ENCODE measurements at places on chromosomes 11 and 22. TPM values are rescaled to one million over a fixed set of nuclear protein-coding genes. Genes with fewer than 3 reads are reported as not detected.

Gene CARNS1
- polyA plus RNA-seq: 0.12 TPM

Gene CALCA
- not detected for polyA plus RNA-seq

Gene C11orf42
- polyA plus RNA-seq: not detected

Gene OR10A2
- polyA plus RNA-seq: not detected

Gene TMEM191C
- polyA plus RNA-seq: 0.58 TPM

Gene HOATZ
- polyA plus RNA-seq: not detected

Gene SCGB1D2
- polyA plus RNA-seq: not detected

Gene VPS37C
- 10.9 TPM for polyA plus RNA-seq

Gene MS4A5
- not detected for polyA plus RNA-seq

Gene LDHAL6A
- polyA plus RNA-seq: not detected

Gene CRYBB3
- polyA plus RNA-seq: not detected

DNA sequence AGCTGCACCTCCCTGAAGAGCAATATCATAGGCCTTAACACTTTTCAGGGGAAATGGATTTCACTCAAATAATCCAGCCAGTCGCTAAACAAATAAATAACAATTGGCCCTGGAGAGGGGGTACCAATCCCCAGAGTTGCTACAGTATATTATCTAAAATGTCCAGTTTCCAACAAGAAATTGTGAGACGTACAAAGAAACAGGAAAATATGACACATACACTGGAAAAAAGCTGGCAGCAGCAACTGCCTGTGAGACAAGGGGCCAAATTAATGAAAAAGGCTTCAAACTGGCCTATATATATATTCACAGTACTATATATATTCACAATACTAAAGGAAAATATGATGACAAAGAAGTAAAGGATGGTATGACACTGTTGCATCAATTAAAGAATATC, 4.0 kb downstream of the NF2 start:
- DNase-seq: no peak

- no peak for DNase-seq
Measured at GRCh38 chr22:26065847-26066246, 103.4 kb upstream of the SEZ6L start.

- no peak for DNase-seq
Measured at GRCh38 chr11:4882543-4882942, 843 bp downstream of the OR51T1 start.

GRCh38 chr11:22774716-22775115, 54.9 kb downstream of the SVIP start:
- DNase-seq: no peak

GRCh38 chr11:71075871-71076420, 176.4 kb downstream of the SHANK2 start:
- DNase-seq: no peak

DNA sequence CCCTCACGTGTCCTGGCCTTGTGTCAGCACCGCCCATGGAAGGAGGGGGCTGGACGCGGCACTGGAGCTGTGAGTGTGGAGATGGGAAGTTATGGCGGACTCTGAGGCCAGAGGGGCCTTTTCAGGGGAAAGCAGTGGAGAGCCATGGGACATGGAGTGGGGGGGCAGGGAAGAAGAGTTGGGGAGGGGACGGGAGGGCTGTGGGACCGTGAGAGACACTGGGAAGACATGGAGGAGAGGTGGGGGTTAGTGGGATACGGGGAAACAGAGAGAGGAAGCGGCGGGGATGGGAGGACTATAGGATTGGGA, 58.2 kb downstream of the FBXO7 start:
- no peak for DNase-seq

DNA sequence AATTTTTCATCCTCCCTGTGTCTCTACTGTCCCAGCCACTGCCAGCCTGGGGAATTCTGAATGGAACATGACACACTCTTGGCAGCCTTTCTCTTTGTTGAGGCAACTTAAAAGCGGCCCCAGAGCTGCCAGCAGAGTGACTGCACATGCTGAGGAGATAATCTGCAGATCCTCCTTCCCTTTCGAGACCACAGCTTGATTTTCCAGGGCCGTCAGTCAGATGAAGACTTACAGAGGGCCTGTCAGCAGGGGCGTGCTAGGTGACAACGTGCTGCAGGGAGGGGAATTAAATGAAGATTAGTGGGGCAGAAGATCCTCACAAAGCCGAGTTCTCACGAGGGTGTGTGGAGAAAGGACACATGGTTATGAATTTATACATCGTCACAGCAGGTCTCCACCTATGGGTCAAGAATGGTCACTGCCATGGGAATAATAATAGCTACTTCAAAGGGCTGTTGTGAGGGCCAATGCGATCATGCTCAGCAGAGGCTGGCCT, 193.5 kb upstream of the PITPNB start:
- DNase-seq: peak; percentile 47

- DNase-seq: no peak
Measured at GRCh38 chr22:43101306-43101705, 9.2 kb upstream of the BIK start.

DNA sequence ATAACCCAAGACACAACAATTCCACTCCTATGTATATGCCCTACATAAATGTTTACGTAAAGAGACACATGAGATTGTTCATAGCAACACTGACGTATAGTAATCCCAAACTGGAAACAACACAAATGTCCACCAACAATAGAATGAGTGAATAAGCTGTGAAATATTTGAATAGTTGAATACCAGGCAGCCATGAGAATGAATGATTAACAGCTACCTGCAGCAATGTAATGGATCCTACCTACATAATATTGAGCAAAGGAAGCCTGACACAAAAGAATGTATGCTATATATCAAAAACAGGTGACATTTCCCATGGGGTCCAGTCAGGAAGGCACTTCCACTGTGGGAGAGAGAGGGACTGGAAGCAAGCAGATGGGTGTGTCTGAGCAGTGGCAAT, 92.8 kb upstream of the LINC01488 start:
- no peak for DNase-seq

DNA sequence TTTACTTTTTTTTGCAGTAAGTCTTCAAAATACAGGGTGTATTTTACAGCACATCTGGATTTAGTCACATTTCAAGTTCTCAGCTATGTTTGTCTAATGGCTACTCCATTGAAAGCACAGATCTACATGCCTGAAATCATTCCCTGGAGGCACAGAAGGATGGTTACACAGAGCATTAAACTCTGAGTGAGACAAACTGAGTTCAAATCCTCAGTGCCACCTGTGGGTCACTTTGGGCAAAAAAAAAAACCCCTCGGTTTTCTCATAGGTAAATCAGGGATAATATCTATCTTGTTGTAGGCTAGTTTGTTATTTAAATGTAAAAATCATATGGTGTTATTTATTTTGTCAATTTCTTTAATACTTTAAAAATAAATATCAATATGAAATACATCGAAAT, 7.7 kb downstream of the ANKRD49 start:
- no peak for DNase-seq

DNA sequence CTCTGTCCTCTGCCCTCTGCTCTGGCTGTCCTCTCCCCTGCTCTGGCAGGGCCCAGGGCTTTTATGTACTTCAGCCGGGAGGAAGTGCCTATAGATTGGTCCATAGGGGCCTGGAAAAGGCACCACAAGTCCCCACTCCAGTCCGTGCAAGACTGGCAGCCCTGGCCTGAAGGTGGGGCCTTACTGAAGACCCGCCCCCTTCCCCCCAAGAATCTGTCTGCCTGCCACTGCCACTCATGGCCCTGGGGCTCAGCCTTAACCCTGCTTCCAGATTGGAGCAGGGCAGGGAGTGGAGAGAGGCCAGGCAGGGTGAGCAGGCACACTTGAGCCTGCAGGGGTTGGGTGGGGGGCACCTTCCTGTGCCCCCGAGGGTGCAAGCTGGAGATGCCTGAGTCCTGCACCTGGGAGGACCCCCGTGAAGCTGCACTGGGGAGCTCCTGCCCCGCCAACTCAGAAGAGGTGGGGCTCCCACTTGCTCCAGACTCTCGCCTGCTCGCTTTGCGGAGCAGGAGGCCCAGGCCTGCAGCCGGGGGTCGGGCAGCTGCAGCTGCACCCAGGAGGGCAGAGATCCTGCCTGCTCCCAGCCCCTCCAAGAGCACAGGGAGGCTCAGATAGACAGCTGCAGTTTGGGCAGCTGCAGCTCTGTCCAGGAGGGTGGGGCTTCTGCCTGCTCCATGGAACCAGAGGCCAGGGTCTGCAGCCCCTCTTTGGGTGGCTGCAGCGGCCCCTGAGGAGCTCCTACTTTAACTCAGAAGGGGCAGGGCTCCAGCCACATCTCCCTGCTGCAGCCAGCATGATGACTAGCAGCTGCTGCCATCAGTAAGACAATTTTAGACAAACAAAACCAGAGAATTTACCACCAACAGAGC, 51.0 kb upstream of the SC5D start:
- no peak for DNase-seq

DNA sequence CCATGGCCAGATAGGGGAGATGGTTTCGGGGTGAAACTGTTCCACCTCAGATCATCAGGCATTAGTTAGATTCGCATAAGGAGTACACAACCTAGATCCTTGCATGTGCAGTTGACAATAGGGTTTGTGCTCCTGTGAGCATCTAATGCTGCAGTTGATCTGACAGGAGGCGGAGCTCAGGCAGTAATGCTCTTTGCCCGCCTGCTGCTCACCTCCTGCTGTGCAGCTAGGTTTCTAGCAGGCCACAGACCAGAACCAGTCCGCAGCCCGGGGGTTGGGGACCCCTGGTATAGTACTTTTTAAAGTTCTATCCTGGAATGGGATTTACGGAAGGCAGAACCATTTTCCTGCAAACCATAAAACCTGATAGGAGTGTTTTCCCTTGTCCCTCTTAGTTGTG, 54.6 kb downstream of the POLD3 start:
- no peak for DNase-seq

GRCh38 chr11:111001081-111001430, 244.5 kb upstream of the POU2AF2 start:
- DNase-seq: no peak

GRCh38 chr22:44600207-44600785, 101.7 kb upstream of the PRR5 start:
- DNase-seq: no peak

- no peak for DNase-seq
Measured at GRCh38 chr11:115407496-115407895, 96.7 kb downstream of the CADM1 start.

DNA sequence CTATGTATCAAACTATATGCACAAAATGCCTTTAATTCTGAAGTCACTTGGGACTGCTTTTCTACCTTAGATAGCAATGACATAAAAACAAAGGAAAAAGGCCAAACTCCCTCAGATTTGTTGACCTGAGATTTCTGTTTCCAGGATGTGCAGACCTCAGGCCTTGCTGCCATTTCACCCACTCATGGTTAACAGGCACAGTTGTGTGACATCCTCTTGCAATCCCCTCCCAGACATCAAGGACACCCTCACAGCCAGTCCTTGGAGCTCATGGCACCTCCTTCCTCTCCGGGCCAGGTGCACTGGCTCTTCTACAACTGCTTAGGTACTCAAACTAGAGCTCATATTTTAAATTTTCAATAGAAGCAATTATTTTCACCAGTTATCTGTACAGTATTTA, 37.3 kb downstream of the SERPIND1 start:
- no peak for DNase-seq

DNA sequence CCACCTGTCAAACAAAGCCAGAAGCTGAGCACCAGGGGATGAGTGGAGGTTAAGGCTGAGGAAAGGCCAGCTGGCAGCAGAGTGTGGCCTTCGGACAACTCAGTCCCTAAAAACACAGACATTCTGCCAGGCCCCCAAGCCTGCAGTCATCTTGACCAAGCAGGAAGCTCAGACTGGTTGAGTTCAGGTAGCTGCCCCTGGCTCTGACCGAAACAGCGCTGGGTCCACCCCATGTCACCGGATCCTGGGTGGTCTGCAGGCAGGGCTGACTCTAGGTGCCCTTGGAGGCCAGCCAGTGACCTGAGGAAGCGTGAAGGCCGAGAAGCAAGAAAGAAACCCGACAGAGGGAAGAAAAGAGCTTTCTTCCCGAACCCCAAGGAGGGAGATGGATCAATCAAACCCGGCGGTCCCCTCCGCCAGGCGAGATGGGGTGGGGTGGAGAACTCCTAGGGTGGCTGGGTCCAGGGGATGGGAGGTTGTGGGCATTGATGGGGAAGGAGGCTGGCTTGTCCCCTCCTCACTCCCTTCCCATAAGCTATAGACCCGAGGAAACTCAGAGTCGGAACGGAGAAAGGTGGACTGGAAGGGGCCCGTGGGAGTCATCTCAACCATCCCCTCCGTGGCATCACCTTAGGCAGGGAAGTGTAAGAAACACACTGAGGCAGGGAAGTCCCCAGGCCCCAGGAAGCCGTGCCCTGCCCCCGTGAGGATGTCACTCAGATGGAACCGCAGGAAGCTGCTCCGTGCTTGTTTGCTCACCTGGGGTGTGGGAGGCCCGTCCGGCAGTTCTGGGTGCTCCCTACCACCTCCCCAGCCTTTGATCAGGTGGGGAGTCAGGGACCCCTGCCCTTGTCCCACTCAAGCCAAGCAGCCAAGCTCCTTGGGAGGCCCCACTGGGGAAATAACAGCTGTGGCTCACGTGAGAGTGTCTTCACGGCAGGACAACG, 11.7 kb downstream of the CXCR5 start:
- DNase-seq: no peak

GRCh38 chr22:36757668-36758211, 18.2 kb downstream of the IFT27 start:
- DNase-seq: peak; percentile 72

DNA sequence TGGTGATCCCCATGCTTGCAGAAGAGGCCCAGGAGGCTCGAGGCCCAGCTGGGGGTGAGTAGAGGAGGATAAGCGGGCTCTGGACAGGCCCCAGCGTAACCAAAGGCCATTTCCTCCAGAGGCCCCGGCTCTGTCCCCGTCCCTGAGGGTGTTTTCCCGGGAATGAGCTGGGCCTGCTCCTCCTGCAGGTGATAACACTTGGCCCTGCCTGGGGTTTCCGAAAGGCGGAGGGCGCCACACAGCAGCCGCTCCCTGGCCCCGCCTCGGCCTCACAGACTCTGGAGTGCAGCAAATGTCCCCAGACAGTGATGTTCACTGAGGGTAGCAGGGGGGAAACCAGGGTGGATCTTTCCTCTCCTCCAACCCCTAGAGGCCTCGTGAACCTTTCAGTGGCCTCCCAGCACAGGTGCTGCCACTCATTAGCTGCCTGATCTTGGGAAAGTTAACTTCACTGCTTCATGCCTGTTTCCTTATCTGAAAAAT, 10.5 kb upstream of the MGAT3 start:
- no peak for DNase-seq

DNA sequence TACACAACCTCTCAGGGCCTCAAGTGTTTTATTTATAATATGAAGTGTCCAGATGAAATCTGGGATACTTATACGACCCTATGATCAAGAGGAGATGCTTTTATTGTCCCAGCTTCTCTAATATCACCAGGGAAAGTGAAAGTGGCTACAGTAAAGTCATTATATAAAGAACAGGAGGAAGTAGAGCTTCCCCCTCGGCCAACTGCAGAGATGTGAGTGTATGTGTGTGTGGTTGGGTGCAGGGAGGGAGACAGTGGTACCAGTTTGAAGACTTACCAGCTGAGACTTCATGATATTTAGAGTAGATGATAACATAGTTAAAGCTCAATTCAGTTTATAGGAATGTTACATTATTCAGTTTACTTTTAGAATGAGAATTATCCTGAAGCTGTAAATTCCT, 373.6 kb upstream of the DDI1 start:
- no peak for DNase-seq

- peak; percentile 8 for DNase-seq
Measured at GRCh38 chr22:31846161-31847115, 92.6 kb downstream of the DEPDC5 start.
